ENCODE measurements at places on chromosomes 2 and 18.

GRCh38 chr2:155151945-155152344 is 453.4 kb downstream of the KCNJ3 start:
- DNase-seq, result no peak

- DNase-seq, result no peak
These were observed 36.2 kb downstream of the HJURP start for GRCh38 chr2:233817995-233818638.

- no peak for DNase-seq
These were observed 987 bp upstream of the DLX1 start for GRCh38 chr2:172084395-172084644.

DNA sequence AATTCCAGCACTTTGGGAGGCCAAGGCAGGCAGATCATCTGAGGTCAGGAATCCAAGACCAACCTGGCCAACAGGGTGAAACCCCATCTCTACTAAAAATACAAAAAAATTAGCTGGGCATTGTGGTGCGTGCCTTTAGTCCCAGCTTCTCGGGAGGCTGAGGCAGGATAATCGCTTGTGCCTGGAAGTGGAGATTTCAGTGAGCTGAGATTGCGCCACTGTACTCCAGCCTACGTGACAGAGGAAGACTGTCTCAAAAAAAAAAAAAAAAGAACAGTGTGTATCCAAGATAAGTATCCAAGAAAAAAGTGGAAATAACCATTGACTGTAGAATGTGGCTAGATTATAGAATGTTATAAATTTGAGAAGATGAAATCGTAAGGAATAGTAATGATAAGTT is 142.1 kb downstream of the FAM124B start:
- DNase-seq, result no peak

GRCh38 chr18:22741318-22741717 is 191.8 kb upstream of the RBBP8 start:
- no peak for DNase-seq

DNA sequence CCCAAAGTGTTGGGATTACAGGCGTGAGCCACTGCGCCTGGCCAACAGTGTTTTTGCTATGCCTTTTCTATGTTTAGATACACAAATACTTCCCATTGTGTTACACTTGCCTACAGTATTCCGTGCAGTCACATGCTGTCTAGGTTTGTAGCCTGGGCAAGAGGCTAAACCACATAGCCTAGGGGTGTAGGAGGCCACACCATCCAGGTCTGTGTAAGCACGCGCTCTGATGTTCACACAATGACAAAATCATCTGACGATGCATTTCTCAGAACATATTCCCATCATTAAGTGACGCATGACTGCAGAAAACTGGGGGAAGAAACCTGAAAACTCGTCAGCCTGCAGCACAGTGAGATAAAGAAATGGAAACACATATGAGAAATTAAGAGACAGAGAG is 46.1 kb upstream of the TWIST2 start:
- no peak for DNase-seq

GRCh38 chr2:28216331-28216730 is 176.3 kb upstream of the FOSL2 start:
- no peak for DNase-seq

- DNase-seq, result no peak
These were observed 82.3 kb downstream of the PXDN start for GRCh38 chr2:1661891-1662605.

DNA sequence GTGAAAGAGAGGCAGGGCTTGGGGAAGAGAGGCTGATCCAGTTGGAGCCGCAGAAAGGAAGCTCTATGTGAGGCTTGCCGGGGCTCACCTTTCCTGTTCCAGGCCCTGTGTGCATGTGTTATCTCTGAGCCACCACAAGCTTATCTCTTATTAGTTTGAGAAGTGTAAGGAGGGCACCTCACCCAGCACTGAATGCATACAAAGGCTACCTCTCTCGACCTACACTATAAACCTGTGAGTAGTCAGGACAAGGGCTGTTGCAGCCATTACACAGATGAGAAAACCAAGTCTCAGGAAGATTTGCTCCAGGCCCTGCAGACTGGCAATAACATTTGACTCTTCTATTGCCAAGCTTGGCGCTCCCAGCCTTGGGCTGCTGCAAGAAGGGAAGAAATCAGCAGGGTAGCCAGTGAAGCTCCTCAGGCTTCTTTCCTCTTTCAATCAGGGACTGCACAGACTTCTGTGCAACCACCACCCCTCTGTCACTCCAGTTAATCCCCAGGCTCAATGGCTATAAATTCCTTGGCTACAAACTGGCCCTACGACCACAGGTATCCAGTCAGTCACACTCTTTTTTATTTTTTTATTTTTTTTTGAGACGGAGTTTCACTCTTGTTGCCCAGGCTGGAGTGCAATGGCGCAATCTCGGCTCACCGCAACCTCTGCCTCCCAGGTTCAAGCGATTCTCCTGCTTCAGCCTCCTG is 73.8 kb downstream of the CLHC1 start:
- no peak for DNase-seq

DNA sequence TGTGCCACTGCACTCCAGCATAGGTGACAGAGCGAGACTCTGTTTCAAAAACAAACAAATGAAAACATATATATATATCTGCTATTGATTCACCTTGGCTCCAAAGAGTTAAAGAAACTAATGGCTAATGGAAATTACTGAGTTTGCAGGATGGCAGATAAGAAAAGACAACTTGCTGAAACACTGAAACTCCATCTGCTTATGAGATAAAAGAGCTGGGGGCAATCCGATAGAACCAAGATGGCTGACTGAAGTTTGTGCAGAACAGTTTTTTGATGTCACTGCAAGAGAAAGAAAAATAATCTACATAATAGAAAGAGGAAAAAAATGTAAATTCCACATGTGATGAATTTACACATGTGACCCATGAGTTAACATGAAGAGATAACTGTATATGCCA is 88.2 kb downstream of the LRATD1 start:
- no peak for DNase-seq

DNA sequence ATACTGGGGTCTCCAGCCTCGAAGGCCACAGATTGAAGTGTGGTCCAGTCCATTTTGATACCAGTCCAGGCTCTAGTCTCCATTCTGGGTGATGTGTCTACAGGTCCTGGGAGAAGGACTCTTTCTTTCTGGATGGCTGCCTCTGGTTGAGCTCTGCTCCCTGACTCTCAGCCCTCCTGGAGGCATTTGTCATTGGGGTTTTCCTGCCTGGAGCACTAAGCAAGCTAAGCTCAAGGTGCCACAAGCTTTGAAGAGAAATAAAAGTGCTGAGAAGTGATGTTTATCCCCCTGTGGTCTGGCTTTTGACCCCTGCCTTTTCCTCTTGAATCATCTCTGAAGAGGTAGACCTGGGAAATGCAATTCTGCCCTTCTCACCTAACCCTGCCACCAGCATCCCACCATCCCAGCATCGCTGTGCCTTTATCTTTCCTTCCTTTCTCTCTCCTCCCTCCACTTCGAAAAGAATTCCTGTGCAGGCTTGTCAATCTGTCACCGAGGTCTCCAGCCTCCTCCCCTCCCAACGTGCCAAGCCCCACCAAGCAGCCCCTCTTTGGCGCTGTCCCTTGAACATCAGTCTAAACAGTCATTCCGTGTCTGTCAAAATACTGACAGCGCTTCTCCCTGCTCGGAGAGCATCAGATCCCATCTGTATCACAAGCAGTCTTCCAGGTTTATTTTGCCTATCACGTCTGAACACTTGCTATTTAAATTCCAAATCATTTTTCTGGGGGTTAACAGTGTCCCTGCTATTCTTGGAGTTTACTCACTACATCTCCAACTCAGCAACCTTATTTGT is 334.6 kb upstream of the SLC14A2 start:
- no peak for DNase-seq

DNA sequence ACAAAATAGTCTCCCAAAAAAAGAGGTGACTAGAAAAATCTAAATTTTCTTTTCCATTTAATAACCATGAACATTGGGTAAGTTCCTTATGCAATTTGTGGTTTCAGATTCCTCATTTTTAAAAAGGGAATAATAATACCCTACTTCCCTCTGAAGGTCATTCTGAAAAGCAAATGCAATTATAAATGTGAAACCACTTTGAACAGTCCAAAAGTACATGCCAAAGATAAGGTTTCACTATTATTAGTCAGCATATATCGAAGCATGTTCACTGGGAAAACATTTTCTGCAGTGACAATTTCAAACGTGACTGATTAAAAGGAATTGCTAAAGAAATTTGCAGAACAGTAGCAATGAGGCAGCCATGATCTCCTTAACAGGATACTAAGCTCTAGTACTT is 100.1 kb upstream of the RNF152 start:
- no peak for DNase-seq

DNA sequence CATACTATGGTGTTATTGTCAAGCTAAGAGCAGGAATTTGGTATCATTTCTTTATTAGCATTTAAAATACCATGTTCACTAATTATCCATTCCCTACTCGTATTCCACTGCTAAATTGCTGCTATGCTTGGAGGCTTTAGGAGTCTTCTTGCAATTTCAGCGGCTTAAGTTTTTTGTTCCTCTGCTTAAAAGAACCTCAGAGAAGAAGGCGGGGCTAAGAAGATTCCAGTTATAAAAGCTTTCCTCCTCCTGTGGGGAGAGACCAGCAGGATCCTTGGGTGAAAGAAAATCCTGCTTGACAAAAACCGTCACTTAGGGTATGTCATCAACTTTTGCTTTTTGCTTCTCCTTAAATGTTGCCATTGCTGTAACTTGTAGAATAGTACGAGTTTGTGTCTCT is at the start of gene TRPM8:
Gene TRPM8 (plus strand): TSS at position 258 of the 400 bp plus-strand sequence. CDS start 9,165 bp downstream, outside the sequence.
- no peak for DNase-seq

- DNase-seq, result no peak
These were observed 431.4 kb upstream of the TNP1 start for GRCh38 chr2:217291259-217291658.

DNA sequence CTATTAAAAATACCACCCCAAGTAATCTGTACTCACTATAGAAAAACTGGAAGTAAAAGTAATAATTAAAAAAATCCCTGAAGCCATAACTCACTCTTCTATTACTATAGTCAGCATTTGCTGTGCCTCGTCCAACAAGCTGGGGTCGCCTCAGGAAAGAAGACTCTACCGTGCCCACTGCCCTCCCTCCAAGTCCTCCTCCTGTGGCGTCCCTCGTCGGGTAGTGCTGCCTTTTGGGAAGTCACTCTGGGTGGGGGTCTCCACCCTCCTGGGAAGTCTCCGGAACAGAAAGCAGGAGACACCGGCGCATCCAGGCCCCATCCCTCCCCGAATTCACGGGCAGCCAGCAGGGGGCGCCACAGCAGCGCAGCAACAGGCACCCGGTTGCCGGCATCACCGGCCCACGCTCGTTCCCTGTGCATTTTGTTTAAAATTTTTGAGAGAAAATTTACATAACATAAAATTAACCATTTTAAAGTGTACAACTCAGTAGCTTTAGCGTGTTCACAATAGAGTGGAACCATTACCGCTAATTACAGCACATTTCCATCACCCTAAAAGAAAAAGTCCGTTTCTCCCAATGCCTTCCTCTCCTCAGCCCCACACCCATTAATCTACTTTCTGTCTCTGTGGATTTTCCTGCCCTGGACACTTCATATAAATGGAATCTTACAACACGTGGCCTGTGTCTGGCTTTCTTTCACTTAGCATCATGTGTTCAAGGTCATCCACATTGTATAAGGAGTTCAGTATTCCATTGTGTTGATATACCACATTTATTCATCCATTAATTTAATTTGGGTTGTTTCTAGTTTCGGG is 62.2 kb downstream of the ADNP2 start:
- peak; percentile 62 for DNase-seq

GRCh38 chr18:41324020-41324791 is 630.8 kb upstream of the PIK3C3 start:
- DNase-seq, result no peak

DNA sequence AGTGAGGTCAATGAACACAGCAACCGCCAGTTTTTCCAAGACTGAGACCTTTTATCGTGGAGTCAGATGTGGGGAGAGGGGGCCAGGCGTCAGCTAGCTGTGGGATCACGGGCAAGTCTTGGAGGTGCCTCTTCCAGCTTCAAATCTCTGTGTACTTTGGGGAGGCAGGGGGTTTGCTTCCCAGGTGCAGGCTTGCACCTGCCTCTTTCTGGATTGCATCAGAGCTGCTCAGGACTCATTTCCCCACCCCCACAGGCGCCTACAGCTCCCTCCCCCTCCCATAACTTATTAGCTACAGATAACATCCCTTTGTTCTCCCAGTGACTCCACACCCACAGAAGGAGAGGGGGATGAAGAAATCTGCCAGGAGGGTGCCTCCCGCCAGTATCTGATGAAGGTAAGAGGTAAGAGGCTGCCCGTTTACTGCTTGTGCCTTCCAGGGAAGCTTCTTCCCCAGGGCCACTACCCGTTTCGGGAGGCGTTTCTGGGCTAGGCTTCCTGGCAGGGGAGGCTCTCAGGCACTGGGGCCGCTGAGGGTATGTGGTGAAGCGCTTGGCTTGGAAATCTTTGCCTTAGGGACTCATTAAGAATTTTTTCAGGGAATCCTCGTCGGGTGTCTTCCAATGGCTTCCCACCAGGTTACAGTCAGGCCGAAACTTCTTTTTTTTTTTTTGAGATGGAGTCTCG is 18.8 kb upstream of the MRPL33 start:
- no peak for DNase-seq

All from neural crest cell (in vitro differentiated cells).